ENCODE measurements at places on chromosomes 16 and 17.

GRCh38 chr17:33593991-33594390 is 300.9 kb upstream of the ASIC2 start:
- no peak for DNase-seq

DNA sequence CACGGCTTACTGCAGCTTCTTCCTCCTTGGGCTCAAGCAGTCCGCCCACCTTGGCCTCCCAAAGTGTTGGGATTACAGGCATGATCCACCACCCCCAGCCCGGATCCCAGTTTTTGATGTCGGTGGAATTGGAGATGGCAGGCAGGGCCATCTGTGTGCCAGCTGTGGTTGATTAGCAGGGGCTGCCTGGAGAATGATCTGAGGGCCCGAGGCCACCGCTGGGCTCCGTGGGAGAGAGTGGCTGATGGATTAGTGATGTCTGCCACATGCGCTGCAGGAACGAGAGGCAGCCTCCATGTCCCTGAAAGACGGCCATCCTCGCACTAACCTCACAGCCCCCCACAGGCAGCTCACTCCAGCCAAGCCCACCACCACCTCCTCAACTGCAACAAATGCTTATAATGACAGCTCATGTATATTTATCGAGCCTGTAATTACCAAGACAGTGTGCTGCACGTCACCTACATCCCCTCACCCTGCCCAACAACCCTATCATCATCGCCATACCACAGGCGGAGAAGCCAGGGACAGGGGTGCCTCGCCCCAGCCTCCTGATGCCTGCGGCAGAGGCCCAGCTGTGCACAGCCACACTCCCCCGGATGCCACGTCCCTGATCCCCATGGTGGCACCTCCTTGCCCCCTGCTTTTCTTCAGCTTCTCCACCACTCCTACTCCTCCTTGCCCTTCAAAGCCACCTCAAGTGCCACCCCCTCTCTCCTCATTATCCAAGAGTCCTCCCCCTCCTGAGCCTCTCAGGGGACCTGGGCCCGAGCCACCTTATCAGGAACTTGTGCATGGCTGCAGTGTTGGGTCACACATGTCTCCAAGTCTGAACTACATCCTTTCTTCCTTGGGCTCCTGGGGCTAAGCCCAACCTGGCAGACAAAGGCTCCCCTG is 33.2 kb downstream of the ACTG1 start:
- DNase-seq, result no peak

GRCh38 chr17:74079537-74080300 is 123.8 kb upstream of the RPL38 start:
- DNase-seq, result no peak

DNA sequence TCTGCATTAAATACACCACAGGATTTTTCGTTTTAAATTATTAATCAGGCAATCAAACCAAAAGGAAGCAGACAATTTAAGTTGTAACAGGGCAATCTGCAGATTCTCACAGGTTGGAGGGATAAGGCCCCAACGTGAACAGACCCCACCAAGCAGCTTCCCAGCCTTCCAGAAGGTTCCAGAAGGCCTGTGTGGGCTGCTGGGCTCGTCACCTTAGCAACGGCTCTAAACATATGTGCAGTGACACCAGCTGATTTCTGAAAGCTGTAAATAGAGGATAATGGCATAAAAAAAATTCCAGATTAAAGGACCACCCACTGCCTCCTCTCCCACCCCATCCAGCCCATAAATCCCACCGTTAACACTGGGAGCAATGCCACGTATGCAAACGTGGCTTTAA is 123.8 kb downstream of the ZNF778 start:
- no peak for DNase-seq

DNA sequence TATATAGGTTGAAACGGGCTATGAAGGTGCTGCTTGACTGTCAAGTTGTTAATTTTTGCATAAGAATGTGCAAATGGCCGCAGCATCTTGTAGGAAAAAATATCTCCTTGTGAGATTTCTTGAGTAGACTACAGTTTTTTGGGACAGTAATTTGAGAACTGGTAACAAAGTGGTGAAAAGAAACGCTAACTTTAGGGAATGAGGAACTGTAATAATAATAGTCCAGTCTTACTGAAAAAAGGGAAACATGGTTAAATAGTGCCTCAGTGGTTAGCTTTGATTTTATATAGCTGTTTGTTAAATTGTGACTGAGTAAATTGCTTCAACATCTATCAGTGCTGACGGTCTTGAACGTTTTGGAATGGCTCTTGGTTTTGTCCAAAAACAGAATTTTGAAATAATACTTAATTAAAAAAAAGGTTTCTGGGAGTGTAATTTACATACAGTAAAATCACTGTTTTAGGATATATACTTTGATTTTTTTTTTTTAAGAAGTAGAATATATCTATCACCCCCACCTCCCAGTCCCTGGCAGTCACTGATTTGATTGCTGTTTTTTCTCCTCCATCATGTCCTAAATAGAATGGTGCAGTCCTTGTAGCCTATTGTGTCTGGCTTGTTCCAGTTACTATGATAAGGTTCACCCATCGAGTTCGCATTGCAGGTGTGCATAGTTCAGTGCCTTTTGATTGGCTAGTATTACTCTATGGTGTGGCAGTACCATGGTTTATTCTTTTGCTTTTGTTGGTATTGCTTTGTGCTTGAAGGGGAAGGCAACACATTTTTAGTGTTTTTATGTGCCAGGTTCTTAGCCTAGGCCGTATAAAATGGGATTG is 2.8 kb downstream of the HAPSTR1 start:
- DNase-seq, result no peak

GRCh38 chr17:27577121-27577761 is 53.7 kb upstream of the LGALS9 start:
- DNase-seq, result no peak

DNA sequence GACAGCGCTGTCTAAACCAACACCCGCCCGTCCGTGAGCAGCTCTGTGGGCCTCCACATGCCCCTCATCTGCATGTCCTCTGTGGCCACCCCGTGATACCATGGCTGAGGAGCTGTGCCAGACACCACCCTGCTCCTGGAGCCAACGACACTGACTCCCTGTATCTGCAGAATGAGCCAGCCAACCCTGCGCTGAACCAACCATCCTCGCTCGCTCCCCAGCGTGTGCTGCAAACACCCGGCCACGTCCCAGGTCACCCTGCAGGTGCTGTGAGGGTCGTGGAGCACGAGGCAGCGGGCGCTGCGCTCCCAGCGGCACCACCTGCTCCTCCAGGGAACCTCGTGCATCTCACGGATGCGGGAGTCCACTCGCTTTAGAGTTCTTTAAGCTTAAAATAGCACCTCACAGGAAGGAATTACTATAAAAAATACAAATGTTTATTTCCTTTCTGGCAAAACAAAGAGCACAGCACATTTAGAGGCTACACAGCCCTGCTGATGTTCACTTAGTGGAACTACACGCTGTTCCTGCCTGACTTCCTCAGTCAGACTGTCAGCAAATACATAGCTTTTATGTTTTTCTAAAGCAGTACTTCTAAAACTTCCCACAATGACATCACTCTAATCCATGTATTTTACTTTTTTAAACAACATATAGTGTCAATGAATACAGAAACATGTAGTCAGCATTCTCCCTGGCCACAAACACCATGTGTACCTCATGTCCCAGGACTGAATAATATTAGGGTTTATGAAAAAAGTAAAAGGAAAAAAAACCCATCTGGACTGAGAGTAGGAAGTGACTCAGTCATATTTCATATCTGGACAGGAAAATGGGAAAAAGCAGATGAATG is 43.5 kb downstream of the MAP1LC3B start:
- DNase-seq, result peak; percentile 21

GRCh38 chr16:59698346-59699020 is 964.4 kb upstream of the GOT2 start:
- no peak for DNase-seq

DNA sequence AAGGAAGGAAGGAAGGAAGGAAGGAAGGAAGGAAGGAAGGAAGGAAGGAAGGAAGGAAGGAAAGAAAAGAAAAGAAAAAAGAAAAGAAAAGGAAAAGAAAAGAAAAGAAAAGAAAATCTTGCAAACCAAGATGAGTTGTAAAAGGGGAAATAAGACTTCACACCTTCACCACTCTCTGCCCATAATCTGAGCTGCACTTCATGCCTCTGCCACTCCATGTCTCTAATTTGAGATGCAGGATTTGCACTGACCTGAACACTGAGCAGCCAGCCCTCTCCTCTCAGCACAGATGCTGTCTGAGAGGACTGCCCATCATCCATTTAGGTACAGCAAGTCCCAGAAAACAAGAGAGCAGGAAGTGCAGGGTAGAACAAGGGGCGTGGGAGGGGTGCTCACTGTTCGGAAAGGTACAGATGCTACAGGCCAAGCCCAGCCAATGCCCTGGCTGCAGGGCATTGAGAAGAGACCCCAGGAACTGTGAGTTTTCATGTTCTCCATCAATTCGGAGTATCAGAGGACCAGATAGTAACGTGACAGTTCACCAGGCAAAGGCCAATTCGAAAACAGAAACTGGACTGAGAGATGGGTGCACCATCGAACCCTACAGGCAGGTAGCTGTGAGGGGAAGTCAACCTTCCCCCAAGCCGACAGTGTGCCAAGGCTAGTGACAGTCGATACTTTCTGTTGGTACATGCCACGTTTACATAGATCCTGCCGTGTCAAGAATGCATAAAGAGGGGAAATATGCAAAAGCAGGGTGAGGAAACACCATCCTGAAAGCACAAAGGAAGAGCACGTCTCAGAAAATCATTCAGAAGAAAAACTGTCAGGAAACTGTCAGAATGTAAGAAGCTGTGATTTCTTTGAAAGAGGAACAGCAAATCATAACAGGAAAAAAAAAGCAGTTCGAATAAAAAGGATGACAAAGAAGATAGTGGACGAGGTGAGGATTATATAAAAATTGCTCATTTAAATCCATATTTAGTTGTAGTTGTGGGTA is 142.0 kb upstream of the RCVRN start:
- DNase-seq, result no peak
